ENCODE measurements at places on chromosomes 2 and 18.

DNA sequence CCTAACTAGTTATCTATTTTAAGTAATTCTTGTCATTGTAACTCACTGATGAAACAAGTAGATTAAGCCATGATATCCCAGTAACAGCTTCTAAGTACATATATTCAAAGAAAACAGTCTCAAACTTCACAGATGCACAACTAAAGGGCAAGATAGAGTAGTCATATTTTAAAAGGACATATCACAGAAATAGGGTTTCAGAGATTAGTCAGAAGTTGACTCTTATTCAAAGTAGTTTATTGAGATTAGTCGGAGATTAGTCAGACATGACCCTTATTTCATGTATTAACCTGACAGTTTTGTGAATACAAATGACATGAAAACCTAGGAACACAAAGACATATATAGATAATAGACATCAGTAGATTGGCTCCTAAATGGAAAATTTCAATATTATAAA, 15.9 kb upstream of the CHAC2 start:
- DNase-seq = no peak

DNA sequence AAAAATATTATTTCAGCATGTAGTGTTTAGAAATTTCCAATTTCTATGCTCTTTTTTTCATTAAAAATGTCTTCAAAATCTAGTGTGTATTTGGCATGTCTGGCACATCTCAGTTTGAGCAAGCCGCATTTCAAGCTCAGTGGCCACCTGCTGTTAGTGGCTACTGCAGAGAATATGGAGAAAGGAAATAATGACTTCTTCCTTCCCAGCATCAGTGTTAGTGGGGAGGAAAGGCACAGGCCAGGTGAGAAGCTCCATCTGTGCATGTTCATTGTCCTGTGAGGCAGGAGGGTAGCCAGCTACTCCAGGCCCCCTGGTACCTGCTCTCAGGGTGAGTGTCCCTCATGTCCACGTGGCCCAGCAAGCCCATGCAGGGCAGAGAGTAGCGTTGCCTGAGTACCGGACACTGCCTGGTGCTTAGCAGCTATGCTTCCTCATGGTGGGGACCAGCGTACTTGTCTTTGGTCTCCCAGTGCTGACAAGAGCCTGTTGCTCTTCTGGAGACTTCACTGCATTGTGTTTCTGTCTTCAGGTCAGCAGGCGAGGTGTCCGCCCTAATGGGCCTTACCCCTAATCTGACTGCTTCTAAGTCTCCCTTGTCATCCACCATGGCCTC, 67.4 kb upstream of the CHMP1B start:
- no peak for DNase-seq

- DNase-seq = no peak
Observed at GRCh38 chr2:219274361-219274921, 4.7 kb upstream of the DNAJB2 start.

- DNase-seq = no peak
Observed at GRCh38 chr2:196442211-196442610, 197.3 kb upstream of the CCDC150 start.

- DNase-seq = no peak
Observed at GRCh38 chr2:73004466-73004865, 67.0 kb downstream of the SFXN5 start.

DNA sequence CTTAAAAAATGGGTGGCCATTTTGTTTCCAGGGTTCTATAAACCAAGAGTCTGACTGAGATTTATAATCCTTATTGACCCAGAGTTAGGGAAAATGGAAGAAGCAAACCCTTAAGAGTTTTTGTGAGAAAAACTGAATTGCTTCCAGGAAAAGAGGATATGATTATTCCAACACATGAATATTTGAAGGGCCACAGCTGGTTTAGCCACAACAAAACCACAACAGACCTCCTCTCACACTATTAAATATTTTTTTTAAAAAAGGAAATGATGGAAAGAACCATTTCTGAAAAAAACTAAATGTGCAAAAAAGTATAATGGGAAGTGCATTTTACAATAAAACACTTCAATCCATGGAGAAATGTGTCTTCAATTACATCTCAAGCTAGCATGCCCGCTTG, 182.7 kb downstream of the ETAA1 start:
- no peak for DNase-seq

GRCh38 chr2:233079953-233080835, 20.1 kb downstream of the INPP5D start:
- no peak for DNase-seq

GRCh38 chr2:178829299-178829960, 22.2 kb upstream of the TTN start:
- no peak for DNase-seq

DNA sequence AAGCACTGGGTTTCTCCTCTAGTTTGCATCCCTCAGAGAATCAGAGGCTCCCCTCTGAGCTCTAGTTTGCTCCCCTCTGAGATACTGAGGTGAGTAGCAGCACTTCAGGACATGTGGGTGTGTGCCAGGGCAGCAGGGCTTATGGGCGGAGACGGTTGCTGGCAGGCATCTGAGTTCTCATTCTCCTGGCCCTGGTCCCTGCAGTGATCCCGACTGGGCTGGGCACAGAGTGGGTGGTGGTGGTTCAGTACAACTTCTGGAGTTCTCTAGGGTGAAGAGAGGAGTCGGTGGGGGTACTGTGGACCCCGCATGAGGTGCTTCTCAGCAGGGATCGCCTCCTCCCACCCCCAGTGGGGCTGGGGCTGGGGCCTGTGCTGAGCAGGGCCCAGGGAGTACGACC, 47.9 kb downstream of the BOLA3 start:
- DNase-seq = no peak

- DNase-seq = no peak
Observed at GRCh38 chr2:218005486-218005885, 2.7 kb upstream of the TNS1 start.

DNA sequence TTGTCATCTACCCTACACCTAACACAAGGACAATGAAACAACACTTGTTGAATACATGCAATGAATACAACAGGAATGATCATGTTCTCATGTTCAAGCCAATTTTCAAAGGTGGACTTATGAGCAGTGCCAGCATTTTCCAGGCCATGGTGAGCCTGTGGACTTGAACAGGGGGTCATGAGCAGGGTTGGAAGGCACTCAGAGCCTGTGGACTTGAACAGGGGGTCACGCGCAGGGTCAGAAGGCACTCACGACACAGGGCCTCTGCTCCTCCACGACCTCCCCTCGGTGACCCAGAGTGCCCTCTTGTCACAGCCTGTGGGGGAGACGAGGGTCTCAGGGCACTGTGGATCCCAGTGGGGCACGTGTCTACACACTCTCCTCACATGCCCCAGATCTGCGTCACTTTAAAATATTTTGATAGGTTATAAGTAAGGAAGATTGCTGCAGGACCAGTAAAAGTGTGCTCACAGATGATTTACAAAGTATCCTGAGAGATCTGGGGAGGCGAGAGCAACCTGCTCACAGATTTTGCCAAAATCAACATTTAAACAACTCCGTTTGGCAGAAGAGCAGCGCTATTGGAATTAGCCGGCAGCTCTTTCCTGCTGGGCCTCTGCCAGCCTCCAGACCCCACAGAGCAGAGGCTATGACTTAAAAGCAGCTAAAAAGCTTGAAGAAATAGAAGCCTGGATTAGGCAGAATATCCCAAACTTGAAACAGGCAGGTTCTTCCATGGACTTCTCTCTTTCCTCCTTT, 121.9 kb downstream of the TMEM18 start:
- DNase-seq = no peak

GRCh38 chr2:42827647-42828486, 35.5 kb upstream of the HAAO start:
- peak; percentile 66 for DNase-seq

DNA sequence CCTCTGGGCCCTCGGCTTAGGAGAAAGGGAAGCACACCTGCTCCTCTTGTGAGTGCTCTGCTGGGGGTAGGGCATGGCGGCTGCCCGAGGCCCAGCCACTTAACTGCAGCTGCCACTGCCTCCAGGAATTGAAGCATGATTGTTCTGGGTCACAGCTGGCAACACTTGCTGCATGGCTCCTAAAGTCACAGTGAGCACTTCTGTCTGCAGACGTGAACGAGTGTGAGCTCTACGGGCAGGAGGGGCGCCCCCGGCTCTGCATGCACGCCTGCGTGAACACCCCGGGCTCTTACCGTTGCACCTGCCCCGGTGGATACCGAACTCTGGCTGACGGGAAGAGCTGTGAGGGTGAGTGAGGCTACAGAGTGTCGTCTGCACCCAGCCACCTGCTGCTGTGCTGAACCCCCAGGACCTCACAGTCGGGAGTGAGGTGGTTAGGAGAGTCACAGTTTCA, 44.4 kb downstream of the FBLN7 start:
- no peak for DNase-seq

DNA sequence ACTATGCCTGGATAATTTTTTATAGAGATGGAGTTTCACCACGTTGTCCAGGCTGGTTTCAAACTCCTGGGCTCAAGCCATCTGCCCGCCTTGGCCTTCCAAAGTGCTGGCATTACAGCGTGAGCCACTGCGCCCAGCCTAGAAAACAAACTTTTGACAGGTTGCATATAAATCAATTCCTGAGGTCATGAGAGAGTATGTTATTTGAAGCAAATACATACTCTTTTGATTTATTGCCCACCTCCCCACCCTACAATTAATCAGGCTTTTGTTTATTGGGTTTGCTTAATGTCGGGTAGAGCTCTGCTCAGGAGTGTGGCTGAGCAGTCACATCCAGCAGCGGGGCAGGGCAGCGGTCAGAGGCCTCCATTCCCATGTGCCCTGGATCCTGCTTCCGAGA, 37.9 kb upstream of the ASB1 start:
- no peak for DNase-seq

- no peak for DNase-seq
Observed at GRCh38 chr2:109208071-109208950, 79.3 kb downstream of the SH3RF3 start.

GRCh38 chr2:181466661-181467576, 9.7 kb downstream of the ITGA4 start:
- DNase-seq = no peak

GRCh38 chr2:1140389-1141003, 189.8 kb downstream of the SNTG2 start:
- peak; percentile 34 for DNase-seq

DNA sequence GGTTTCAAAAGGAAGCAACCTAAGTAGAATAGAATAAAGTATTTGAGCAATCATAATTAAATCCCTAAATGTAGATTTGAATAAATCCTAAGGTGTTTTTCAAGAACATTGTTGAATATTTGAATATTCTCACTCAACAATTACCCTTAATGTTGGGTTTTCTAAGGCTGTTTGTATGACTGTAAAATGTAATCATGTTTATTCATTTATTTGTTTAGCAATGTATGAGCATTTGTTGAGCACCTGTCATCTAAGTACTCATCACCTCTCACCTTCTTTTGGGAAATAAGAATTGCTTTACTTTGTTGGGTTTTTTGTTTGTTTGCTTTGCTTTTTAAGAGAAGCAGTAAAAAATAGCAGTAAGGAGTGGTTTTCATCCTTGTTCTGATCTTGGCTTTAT, 66.0 kb downstream of the MAPRE2 start:
- no peak for DNase-seq

DNA sequence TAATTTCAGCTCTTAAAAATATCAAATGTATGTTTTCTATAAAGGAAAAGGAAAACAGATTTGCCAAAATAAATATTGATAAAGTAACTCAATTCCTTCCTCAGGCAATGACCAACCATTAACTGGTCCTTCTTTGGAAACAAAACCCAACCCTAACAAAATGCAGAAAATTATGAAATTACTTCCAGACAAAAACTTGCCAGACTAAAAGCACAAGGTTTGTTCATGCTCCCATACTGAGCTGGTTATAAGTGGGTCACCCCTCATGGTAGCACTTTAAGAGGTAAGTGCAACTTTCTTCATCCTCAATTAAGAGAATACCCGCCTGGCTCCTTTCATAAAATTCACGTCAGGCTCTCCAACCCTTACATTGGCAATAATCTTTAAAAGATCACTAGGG, 31.1 kb upstream of the TTC32 start:
- DNase-seq = no peak

DNA sequence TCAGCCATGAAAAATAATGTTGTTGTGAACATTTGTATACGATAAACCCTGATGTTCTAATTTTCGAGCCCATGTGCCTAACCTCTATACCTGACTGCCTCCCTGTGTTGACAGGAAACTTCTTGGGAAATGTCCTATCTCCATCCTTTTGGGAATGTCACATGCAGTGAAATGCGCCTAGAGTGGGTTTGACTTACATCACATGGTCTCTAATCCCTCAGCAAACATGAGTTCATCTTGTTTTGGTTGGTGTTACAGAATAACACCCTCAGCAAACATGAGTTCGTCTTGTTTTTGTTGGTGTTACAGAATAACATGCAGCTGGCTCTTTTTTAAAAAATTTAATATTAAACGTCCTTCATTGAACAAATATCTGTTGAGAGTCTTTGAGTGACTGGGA, 4.3 kb upstream of the UGT1A6 start:
- DNase-seq = no peak

DNA sequence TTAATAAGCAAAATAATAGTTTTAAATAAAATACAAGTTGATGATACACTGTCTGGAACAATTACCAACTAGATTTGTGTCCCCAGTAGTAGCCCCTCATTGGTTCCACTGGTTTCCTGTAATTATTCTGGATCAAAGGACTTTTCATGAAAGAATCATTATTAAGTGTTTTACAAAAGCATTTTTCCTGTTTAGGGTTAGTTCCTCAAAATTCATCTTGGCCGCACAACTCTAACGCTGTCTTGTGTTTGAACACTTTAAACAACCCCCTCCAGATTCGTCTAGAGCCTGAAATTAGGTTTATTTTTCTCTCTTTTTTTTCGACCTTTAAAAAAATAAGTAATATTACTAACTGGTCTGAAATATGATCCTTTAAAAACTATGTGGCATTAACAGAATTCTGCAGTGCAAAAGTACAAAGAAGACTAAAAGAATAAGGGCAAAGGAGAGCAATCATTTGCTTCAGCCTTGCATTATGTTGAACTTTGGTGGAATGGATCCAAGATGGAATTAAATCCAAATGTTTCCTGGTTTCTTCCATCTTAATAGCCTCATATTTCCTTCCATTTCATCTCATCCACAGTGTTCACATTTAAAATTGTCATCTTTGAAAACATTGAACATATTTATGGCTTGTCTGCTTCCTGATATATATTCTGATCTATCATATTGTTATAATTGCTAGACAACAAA, 678.4 kb downstream of the IRS1 start:
- no peak for DNase-seq

- DNase-seq = no peak
Observed at GRCh38 chr2:111617299-111618225, 266.4 kb downstream of the ANAPC1 start.

GRCh38 chr2:761384-761783, 84.2 kb upstream of the TMEM18 start:
- no peak for DNase-seq

- DNase-seq = no peak
Observed at GRCh38 chr18:34039201-34039600, 185.5 kb downstream of the NOL4 start.

GRCh38 chr2:99682275-99683060, 192.7 kb upstream of the REV1 start:
- no peak for DNase-seq
